NB4 (cell line): ENCODE measurements at places on chromosomes 11 and 22.
A peak's percentile ranks its signal among the peaks of the same experiment; 100 is the strongest.

DNA sequence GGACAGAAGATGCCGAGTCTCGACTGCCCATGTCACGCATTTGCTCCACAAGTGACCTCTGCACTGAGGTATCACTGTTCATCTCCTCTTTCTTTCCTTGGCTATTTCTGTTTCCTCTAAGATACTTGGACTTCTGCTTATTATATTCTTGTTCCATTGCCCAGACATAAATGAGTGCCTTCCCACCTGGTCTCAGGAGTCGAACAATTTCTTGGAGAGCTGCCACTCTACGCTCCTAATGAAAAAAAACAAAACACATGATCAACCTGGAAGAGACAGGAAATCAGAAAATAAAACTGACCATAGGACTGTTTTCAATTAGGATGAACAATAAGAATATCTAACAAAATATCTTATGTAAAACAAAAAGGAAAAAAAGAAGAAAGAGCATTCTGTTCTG lies 47.4 kb upstream of the CWF19L2 start:
- no peak for DNase-seq

GRCh38 chr11:120771551-120772060 lies 252.3 kb upstream of the TBCEL start:
- no peak for DNase-seq

DNA sequence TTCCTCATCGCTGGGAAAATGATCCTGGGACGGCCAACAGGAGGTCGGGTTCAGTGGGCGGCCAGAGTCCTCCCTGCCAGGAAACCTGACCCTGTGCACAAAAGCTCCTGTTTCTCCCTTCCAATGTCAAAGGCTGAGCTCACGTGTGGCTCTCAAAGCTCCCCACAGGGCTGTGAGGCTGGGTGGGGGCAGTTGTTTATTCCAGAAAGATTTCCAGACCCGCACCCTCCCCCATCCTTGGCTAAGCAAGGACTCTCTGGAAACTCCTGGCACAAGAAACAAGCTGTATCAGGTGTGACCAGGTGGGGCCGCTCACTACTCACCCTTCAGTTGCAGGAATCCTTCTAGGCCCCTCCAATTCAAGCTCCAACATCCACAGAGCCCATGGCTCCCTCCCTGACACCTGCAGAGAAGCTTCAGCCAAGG lies 131.9 kb downstream of the SHANK2 start:
- DNase-seq, result peak; percentile 30

DNA sequence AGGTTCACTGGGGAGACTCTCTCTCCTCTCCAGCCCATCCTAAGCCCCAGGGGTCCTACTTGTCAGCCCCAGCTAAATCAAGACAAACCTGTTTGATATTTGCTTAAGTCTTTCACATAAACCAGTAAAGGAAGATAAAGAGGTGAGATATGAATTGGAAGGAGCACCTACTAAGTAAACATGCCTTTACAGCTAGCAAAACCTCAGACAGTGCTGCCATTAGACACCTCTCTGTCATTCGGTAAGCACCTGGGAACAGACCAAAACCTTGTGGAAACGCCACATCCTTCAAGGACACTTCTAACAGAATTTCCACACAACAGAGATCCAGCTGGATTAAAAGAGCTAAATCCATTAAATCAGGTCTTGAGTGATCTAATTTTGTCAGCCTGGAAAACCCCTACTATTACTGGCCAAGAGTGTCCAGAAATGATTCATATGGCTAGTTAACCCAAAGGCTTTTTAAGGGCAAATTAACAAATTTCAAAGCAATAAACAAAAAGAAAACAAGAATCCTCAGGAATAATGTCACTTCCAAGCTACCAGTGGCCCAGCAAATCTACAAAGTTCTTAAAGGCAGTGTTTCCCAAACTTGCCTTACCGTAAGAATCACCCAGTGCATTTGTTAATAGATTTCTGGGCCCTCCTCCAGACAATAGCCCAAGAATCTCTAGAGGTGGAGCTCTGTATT lies 2.4 kb downstream of the VPS37C start:
- no peak for DNase-seq

GRCh38 chr11:100760744-100761143 lies 73.7 kb downstream of the ARHGAP42 start:
- DNase-seq, result no peak

DNA sequence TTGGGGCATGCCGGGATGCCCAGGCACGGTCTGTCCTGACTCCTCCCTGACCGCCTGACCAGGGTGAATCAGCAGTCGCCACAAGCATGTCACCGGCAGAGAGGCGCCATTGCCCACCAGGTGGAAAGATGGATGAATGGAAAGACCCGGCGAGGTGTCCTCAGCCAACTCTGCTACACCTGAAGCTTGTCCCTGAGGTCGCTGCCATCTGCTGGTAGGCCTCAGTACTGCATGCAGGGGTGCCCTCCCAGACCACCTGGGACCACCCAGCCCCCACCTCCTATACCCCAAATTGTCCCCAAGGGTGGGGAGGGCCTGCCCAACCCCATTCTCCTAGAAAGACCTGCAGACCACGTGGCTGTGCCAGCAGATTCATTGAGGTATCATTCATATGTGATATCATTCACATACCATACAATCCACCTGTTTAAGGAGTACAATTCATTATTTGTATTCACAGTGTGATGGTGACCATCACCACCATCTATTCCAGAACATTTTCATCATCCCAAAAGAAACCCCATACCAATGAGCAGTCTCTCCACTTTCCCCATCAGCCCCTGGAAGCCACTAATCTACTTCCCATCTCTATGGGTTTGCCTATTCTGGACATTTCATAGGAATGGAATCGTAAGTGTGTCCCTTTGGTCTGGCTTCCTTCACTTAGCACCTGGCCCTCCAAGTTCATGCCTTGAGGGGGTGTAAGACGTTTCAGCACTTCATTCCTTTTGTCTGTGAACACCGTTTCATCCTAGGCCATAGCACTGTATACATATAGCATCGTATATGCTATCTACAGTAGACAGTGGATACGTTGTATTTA lies 17.5 kb downstream of the FGF3 start:
- DNase-seq, result no peak

DNA sequence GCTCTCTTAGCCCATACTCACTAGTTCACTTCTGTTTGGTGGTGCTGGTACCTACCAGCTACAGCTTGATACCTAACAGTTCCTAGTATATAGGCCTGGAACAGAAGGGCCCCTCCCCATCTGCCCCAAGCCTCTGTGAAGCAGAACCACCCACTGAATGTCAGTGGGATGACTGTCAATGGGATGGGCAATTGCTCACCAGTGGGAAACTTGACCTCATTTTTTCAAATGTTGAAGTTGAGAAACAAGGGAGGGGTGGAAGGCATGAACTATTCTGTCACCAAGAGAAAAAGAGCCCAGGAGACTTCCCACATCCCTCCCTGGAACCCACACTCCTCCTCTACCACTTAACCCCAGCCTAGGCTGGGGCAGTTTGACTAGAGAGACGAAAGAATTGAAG lies at the start of gene NLRP10:
Gene NLRP10, minus strand, starts transcription at position 62 of the 400 bp plus-strand sequence. CDS start 1,952 bp downstream, outside the sequence.
- DNase-seq, result no peak

- DNase-seq, result peak; percentile 47
Observed at GRCh38 chr11:10655227-10655626, 38.3 kb downstream of the IRAG1 start.

DNA sequence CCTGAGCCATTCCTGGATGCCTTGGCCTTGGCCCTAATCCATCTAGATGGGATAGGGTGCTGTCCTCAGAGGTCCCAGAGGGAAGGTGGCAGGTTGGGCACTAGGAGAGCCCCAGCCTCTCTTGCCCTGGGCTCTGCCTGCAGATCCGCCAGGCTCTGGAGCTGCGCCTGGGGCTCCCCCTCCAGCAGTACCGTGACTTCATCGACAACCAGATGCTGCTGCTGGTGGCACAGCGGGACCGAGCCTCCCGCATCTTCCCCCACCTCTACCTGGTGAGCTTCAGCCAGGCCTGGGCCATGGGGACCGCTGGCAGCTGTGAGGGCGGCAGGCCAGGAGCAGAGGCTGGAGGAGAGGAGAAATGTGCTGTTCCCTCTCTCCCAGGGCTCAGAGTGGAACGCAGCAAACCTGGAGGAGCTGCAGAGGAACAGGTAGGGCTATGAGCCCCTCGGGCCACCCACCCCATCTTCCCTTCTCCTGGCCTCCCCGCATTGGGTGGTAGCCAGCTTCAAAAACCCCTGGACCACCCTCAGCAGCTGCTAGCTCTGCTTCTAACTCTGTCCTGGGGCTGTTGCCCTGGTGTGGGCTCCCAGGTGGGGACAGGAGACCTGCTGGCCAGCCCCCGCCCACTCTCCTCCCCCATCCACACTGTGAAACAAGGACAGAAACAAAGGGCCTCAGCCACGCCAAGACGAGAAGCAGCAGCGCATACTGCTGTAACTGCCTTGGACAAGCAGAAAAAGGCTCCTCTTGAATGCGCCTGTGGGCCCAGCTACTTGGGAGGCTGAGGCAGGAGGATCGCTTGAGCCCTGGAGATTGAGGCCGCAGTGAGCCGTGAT lies 4.9 kb downstream of the SSH3 start:
- DNase-seq, result no peak

DNA sequence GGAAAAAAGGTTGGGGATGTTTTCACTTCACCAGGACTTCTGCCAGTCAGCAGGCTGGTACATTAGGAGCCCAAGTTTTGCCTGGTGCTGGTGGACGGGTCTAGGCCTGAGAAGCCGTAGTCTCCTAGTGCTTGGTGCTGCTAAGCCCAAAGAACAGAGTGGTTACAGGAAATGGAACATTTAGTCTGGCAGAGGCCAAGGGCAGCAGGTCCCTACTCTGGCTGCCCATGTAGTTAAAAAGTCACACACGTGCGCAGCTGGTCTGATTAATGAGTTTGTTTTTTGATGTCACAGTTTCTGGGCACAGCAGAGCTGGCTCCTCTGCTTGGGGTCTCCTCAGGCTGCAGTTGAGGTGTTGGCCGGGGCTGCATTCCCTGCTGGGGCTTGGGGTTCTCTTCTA lies 20.6 kb downstream of the BCR start:
- DNase-seq, result no peak

- DNase-seq, result no peak
Observed at GRCh38 chr11:72398058-72398758, 36.1 kb downstream of the CLPB start.

GRCh38 chr11:14261066-14261465 lies 97.9 kb downstream of the RRAS2 start:
- no peak for DNase-seq

DNA sequence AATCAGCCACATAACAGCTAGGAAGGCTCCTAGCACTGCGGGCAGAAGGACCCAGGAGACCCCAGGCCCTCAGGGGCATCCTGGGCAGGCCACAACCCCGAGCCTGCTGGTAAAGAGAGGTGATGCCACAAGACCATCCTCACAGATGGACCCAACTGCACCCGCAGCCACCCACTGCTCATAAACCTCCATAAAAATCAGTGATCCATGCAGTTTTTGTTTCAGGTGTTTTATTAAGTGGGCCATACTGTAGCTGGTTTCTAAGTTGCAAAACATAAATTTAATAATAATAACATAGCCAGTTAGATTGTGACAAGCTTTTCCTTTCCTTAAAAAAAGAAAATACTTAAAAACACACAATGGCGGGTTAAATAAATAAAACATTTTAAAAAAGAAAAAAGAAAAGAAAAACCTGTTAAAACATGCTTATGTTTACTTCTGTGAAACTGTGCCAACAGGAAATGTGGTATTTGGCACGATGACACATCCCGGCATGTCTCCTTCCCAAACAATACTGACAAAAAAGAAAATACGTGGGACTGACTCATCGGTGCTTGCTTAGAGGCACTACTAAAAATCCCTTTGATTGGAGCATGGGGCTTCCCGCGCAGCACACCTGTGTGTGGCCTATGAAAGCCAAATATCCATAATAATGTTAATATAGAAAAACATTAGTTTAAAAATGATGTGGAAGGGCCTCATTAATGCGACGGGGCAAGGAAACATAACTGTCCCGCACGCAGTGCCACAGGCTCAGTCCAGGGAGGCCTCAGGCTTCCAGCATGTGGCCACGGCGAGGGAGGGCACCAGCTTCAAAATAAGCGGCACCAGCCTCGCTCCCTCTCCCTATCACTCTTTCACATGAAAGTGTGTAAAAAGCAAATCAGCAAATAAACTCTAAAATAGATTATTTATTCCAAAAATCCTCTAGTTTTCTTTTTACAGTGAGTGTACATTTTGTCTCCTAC lies 47.5 kb upstream of the SCUBE2 start:
- DNase-seq, result no peak

DNA sequence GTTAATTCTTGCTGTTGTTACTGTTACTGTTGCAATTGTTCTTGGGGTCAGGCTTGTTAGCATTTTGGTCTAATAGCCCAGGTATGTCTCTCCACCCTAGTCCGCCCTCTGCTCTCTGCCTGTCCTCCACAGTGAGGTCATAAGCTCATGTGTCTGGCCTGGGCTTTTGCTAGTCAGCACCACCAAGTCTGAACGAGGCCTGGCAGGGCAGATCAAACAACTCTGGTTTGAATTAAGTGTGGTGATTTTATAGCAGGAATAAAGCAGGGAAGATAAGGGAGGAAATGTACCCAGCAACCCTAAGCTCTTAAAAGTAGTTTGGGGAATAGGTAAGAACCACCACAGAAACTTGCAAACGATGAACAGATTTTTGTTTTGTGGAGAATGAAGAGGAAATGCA lies 98.7 kb downstream of the ABTB2 start:
- no peak for DNase-seq

GRCh38 chr11:115396533-115396932 lies 107.7 kb downstream of the CADM1 start:
- DNase-seq, result no peak

- DNase-seq, result no peak
Observed at GRCh38 chr11:111632516-111633220, 30.4 kb downstream of the SIK2 start.
